ENCODE measurements at places on chromosomes 2 and 18.

GRCh38 chr18:36649205-36649604 is 179.6 kb downstream of the TPGS2 start:
- no peak for DNase-seq

GRCh38 chr2:125796784-125797183 is 859.2 kb upstream of the GYPC start:
- DNase-seq: no peak

DNA sequence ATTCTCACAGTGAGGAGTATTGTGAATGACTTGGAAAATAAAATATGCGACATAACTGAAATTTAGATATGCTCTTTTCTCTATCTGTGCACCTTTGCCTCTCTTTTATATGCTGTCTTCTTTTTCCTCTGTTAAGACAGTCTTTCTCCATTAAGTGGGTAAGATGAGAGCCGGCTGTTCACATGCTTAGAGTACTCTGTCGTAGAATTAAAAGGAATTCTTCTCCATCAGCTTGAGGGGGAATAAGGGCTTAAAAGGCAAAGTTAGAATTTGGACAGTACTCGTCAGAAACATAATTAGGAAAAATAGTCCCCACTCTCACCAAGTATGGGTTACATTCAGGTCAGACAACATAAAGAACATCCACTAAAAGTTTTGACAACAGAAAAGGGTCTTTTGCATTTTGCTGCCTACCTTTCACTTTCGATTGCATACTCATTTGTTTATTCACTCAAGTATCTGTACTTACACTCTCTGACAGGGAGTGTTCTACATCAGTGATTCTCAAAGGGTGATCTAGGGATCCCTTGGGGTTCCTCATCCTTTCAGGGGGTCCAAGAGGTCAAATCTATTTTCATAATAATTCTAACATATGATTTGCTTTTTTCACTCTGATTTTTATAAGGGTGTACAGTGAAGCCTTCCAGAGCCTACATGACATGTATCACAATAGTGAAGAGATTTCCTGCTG is 48.0 kb downstream of the ARHGAP15 start:
- DNase-seq: peak; percentile 8

DNA sequence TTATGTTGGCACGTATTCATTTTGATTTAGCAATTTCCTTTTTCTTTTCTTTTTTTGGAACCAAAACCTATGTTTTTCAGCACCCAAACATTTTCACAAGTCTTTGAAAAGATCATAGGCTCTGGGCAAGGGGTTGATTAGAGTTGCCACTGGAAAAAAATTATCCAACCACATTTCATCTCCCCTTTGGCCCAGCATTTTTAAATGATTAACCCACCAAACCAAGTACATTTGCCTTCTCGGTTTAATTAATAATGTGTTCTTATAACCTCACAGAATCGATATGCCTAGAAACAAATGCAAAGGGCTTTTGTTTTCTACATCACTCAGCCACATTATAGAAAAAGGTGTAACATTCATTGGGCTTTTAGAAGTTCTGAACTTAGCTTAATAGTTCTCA is 66.1 kb downstream of the CHST9 start:
- DNase-seq: no peak

GRCh38 chr2:151727593-151728552 is 6.4 kb downstream of the NEB start:
- DNase-seq: no peak

DNA sequence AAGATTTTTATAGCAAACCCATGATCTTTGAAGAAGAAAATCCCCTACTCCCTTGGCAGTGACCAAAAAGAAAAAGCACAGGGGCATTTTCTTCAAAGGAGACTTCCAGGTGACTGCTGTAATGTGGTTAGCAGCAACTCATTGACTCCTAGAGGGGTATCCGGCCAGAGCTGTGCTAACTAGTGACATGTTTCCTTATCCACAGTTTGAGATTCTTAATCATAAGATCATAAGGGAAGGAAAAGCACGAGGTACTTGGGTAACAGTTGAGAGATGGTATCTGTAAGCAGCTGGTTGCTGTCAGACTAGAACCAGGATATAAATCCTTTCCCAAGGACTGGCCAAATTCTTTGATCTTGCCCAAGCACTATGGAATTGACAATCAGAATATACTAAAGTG is 124.7 kb downstream of the MREG start:
- DNase-seq: no peak

- no peak for DNase-seq
These were observed 977.1 kb upstream of the SOX11 start for GRCh38 chr2:4715065-4715464.

DNA sequence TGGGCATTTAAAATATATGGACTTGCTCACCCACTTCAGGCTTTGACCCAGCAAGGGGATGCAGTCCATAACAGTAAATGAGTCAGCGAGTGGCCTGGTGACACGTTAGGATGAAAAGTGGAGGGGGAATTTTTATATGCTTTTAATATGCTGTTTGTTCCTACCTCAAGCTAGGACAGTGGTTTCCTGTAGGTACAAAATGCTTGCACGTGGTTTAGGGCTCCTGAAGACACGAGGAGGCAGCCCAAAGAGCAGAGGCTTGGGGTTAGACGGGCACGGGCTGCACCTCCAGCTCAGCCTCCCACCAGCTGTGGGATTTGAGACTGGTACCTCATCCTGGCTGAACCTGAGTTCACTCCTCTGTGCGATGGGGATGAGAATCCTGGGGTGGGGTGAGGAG is 306.2 kb upstream of the CXCR4 start:
- no peak for DNase-seq

- no peak for DNase-seq
These were observed 127.0 kb upstream of the NPAS2 start for GRCh38 chr2:100692906-100693305.

GRCh38 chr2:66173645-66174044 is 261.3 kb upstream of the MEIS1 start:
- no peak for DNase-seq

DNA sequence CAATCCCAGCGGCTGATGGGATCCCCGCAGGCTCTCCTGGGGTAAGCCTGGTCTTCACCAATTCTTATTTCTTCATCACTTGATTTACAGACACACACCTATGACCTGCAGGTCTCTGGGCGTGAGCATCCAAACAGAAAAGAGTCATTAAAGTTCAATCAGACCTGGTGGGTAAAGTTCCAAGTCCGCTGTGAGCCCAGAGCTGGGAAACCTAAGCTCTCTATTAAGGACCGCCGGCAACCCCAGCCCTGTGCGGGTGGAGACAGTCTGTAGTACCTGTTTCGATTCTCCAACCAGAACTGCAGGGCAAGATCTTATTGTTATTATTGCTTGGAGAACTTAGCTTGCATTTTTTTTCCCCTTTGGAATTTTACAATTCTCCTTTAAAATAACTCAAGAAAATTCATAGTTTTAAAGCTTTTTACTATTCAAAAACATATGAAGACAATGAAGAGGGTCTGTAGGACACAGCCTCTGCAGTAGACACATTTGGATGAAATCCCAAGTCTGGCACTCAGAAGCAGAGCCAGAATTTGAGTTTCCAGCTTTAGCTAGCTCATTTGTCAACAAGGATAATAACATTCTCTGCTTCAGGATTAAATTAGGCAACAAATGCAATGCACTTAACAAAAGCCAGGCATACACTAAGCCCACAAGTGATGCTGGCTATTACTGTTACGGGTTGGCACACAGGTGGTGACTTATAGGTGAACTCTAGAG is 376.4 kb downstream of the INSIG2 start:
- DNase-seq: no peak

DNA sequence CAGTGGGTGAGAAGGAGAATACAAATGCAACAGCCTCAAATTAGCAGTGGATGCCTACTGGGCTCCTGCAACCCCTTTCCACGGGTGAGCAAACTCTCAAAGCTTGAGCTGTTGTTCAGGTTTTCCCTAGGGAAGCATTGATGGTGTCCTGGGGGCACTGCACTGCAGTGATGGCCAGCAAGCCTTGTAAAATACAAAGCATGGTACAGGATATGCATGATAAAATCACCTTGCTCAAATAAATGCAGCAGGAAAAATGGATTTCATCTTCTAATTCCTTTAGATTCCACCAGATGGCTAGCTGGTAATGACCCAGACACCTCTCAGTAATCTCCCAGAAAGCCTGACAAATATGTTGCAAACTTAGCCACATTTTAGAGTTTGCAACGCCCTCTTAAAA is 698.2 kb downstream of the TRIB2 start:
- DNase-seq: no peak

DNA sequence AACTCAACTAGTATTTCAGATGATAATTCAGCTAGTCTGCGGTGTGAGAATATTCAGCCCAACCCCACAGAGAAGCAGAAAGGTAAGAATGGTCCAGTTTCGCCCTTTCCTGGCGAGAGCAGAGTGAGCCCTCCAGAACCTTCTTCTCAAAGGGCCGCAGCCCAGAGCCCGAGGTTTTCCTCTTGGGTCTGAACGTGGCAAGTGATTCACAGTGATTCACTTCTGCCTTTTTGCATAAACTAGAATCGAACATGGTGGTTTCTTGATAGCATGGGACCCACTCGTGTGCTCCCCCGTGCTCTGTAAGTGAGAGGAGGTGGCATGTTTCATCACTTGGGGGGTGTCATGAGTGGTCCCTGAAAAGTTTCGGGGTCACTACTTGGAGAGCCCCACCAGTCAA is 24.2 kb downstream of the TRAF3IP1 start:
- no peak for DNase-seq

DNA sequence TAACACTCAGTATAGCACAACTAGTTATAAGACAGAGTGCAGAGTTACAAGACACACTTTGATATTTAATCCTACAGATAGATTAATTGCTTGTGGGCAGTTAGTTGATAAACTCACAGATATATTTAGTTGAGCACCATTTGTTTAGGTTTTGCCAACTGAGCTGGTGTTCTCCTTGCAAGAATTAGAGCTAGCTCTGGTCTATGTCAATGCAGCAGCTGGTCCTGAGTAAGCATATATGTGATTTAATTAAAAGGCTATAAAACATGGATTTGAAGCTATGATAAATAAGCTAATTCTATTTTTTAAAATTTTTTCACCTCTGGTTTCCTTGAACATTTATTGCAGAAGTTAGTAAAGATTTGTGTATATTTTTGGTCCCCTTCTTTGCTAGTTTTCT is 35.6 kb downstream of the GPD2 start:
- no peak for DNase-seq

DNA sequence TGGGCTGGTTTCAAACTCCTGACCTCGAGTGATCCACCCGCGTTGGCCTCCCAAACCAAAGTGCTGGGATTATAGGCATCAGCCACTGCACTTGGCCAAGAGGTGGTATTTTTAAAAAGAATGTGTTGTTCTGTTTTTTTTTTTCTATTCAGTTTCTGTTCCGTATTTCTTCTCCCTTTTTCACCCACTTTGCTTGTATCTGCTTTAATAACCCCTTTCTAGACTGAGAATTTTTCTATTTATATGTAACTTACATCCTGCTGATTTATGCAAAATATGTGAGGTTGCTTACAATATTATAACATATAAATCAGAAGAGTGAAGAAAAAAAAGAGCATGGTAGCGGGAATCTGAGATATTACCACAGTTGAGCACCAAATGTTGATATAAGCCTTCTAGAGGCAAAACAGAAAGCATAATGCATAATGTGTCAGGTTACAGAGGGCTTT is 17.2 kb upstream of the LYPD6B start:
- no peak for DNase-seq

- no peak for DNase-seq
These were observed 1363.9 kb upstream of the CRIM1 start for GRCh38 chr2:34991508-34992274.

DNA sequence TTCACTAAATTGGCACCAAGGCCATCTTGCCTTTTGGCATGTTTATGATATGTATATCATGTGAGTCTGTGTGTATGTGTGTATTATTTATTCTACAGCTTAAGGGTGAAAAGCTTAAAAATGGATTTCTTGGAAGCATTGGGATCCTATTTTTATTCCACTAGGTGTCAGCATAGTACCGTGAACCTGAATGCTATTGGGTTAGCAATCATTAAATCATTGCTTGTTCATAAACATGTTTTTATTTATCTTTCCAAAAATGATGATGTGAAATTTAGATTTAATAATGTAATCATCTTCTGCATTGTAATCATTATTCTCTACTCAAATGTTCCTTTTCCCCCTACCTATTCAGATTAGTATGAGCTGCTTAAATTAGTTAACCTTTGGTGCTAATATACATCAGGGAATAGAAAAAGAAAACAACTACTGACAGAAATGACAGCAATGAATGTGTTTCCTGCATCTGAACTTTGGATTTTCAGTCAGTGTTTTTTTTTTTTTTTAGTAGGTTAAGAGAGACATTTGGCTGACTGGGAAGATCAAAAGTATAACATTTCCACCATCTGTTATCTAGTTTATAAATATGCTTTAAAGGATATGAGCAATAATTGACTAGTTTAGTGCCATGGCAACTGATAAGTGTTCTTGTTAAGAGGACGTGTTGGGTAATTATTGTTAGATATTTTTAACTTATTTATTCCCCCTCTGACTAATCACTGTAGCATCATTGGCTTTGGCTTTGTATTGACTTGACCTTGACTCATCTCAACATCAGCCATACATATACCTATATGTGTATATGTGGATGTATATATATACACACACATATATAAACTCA is 14.1 kb upstream of the ZSWIM2 start:
- DNase-seq: no peak

GRCh38 chr2:159968279-159968900 is 94.0 kb downstream of the PLA2R1 start:
- DNase-seq: peak; percentile 33
